NCI-H510A treated with DMSO at 0.1 percent for 48 hours (cell line): ENCODE measurements at places on chromosomes 1 and 21.

GRCh38 chr1:6686294-6686693, 15.3 kb downstream of the DNAJC11 start:
- DNase-seq, result no peak

GRCh38 chr1:172934417-172934762, 116.4 kb downstream of the TNFSF18 start:
- DNase-seq, result no peak

DNA sequence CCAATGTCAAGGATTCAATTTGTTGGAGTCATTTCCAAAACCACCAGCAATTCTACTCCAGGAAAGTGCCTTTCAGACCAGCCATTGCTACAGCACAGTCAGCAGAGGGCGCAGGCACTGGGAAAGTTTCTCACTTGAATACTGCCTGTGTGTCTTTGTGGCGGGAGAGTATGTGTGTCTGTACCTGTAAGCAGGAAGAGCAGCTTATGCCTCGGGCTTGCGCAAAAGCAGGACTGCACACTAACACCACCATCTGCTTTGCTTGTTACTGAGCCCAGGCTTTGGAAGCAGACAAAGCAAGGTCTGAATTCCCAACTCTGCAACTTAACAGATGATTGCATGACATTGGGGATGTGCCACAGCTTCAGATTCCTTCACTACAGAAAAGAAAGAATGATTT, 7.0 kb upstream of the CTSE start:
- DNase-seq, result peak; percentile 91

GRCh38 chr21:41029571-41029970, 138.4 kb upstream of the BACE2 start:
- no peak for DNase-seq

DNA sequence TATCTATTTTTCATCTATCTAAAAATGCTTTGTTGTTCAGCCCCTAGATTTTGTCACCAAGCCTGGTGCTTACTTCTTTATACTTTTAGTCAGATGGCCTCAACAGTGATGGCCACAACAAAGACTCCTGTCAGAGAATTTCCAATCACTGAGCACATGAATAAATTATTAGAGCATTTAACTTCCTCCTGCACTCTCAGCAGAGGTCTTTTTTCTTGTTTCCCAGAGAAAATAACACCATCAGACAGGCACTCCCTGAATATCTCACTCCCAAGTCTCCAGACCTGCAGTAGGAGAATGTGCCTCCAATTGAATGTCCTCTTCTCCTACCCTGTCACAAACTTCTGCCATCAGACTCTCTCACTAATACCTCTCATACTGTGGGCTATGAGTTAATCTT, 616.0 kb upstream of the NR5A2 start:
- no peak for DNase-seq

DNA sequence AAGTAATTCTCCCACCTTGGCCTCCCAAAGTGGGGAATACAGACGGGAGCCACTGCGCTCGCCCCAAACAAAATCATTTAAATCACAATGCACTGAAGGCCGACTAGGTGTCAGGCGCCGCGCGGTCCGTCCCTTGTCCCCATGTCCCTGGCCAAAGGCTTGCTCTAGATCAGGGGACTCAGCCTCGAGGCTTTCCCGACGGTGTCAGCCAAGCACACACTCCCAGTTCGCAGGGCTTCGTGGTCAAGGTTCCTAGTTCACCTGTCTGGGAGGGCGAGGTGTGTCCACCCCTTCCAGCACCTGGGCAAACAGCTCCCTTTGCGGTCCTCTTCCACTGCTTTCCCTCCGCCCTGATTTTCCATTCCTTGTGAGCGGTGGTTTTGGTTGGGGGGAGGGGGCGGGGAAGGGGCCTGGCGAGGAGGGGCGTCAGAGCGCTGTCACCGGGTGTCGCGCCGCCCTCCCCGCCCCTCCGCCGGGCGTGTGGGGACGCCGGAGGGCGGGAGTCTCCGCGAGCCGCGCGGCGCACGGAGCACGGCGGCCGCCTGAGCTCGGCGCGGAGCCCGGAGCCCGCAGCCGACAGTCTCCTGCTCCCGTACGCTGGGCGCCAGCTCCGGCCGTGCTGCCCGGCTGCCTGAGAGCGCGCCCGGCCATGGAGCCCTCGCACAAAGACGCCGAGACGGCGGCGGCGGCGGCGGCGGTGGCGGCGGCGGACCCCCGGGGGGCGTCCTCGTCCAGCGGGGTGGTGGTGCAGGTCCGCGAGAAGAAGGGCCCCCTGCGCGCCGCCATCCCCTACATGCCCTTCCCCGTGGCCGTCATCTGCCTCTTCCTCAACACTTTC, at the start of gene STUM:
Gene STUM (plus strand): TSS at position 509 of the 838 bp plus-strand sequence. CDS start 141 bp downstream, at position 650.
- DNase-seq, result peak; percentile 63

GRCh38 chr1:34478515-34479076, 276.3 kb upstream of the GJB5 start:
- DNase-seq, result no peak

DNA sequence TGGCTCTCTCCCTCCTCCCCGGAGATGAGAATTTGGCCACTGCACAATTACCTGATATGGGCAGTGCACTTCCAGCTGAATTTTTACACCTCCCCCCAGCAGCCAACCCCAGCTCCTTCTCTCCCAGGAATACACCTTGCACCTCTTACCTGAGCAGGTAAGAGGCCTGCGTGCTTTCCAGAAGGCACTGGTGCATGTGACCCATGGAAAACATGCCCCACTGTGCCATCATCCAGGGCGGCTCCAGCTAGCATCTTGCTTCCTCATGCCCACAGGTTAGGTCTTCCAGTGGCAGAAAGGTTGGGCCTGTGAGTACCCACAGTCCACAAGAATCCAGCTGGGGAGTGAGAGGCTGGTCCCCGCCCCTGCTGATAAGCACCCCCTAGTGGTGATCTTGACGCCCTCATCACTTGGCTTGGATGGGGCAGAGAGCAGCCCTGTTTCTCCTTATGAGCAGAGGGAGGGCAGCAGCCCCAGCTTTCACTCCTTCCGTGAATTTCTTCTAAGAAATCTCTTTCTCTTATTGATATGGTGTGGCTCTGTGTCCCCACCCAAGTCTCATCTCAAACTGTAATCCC, 57.8 kb downstream of the EDARADD start:
- no peak for DNase-seq

DNA sequence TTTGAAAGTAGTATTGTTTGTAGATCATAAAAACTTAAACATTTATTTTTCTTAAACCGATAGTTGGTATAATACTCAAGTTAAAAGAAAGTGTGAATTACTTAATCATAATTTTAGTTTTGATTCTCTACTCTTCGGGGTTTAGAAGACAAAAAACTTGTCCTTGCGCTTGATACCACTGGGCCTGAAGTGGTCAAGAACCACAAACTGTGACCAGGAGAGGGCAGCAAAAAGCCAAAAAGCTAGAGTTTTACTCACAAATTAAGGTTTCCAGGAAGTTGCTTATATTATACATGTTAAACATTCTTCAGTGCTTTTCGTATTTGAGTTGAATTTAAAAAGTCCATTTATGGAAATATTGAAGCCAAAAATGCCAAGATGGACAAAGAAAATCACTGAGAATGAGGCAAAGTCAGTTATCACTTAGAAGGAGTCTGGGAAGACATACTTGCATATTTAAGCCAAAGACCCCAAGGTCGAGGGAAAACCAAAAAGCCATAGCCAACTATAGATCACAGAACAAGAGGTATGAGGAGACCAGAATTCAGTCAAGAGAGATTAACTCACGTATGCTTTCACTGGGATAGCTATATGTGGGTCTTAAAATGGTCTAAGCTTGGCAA, 34.2 kb downstream of the EFCAB7 start:
- DNase-seq, result no peak

- DNase-seq, result no peak
Measured at GRCh38 chr1:168734271-168734670, 5.3 kb upstream of the DPT start.

DNA sequence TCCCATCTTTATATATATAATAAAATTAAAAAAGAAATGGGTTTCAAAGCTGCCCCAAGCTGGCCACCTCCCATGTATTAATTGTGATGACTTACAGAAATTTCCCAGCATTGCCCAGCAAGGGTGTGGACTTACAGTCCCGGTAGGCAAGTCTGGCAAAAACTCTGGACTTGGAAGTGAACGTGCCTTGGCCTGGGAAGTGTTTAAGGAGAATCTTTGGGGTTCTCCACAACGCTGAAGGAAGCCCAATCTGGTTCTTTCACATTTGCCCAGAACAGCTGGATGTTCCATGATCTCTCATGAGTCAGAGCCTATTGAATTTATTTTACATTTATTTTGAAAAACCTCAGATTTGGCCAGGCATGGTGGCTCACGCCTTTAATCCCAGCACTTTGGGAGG, 98.4 kb upstream of the SLC45A1 start:
- DNase-seq, result no peak

- peak; percentile 9 for DNase-seq
Measured at GRCh38 chr1:18924221-18924691, 21.9 kb upstream of the ALDH4A1 start.

DNA sequence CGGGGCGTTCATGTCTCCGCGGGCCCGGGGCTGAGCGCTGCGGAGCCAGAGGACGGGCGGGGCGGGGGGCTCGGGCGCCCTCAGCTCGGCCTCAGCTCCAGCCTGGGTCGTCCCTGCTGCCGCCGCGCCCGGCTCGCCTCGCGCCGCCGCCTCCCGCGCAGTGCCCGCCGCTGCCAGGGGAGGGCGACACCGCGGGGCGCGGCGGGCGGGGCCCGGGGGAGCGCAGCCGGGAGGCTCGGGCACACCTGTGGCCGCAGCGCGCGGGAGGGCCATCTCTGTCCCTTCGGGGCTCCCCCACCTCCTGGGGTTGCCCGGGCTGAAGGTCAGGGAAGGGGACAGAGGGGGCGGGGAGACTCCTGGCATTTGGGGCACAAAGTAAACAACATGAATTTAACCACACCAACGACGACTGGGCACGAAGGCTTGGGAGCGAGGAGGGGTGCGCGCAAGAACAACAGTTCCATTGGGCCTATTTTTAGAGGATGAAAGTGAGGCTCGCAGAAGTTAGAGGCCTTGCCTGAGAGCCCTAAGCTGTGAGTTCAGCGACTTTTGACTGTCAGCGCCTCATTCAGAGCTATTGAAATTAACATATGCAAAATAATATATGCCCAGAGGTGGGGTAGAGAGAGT, at the start of gene FAM131C:
Gene FAM131C (minus strand): TSS at position 162 of the 630 bp plus-strand sequence. CDS start 209 bp downstream, outside the sequence.
- peak; percentile 61 for DNase-seq

DNA sequence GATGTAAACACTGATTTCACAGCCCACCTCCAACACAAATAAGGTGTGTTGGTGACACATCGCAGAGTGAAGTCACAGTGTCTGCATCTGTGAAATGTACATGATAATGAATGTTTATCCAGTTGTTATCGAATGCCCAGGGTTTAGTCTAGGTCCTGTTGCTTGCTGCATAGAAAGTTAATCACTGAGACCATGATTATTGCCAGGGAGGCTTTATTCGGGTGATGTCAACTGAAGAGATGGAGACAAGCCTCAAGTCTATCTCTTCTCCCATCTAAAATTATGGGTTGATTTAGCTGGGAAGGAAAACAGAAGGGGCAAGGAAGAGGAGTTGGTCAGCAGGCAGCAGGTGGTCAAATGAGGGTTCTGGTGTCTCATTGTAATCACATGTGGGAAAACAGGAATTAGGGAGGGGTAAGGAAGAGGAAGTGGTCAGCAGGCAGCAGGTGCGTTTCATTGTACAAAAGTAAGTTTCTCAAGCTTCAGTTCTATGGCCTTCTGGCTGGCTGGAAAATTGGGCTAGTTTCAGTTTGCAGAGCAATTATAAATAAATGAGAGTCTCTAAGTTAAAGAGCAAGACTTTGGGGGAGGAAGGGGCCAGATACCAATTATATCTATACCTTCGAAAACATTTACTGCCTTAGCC, 146.3 kb upstream of the DNAH14 start:
- peak; percentile 62 for DNase-seq

DNA sequence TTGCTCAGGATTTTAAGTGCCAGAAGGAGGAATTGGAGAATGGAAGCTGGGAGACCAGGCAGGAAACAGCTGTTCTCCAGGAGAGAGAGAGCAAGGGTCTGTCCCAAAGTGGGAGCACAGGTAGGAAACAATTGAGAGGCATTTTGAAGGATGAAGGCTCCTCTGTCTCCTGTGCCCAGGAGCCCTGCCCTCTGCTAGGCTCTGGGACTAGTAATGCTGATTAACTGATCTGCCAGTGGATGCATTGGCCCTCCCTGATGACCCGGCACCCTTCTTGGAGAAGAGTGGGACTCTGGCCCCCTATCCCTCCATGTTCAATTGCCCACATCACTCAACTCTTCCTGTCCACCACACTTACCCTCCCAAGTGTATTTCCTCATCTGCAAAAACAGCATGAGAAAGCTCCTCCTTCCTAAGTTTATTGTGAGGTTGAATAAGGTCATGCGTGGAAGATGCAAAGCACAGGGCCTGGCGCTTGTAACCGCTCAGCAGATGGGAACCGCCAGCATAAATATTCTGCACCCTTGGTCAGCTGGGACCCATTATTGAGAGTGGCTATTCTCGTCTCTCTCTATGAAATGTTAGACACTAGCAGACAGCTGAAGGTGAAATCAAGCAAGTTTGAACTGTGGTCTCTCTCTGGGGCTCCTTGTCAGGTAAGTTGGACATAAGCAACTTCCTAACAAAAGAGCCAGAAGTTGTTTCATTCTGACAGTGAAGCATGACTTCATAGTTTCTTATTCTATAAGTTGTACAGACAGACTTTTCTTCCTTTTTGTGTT, 63.0 kb upstream of the ANGPTL1 start:
- DNase-seq, result no peak

DNA sequence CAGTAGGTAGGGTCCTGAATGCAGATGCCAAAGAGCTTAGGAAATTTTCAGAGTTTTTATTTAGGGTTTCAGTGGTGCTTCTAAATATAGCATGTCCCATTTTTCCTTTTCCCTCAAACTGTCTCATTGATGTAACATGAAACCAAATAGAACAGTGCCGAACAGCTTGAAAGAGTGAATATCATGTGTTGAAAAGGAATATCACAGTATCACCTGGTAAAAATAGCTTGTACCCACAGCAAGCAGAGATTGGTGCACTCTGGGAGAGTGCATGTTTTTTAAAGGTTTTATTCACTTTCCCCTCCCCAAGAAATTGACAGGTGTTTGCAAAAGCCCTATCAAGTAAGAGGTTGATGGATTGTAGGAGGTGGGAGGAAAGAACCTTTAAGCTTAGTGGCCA, 41.9 kb upstream of the ELAVL4 start:
- DNase-seq, result no peak

- no peak for DNase-seq
Measured at GRCh38 chr1:108053270-108054013, 88.5 kb upstream of the VAV3 start.

DNA sequence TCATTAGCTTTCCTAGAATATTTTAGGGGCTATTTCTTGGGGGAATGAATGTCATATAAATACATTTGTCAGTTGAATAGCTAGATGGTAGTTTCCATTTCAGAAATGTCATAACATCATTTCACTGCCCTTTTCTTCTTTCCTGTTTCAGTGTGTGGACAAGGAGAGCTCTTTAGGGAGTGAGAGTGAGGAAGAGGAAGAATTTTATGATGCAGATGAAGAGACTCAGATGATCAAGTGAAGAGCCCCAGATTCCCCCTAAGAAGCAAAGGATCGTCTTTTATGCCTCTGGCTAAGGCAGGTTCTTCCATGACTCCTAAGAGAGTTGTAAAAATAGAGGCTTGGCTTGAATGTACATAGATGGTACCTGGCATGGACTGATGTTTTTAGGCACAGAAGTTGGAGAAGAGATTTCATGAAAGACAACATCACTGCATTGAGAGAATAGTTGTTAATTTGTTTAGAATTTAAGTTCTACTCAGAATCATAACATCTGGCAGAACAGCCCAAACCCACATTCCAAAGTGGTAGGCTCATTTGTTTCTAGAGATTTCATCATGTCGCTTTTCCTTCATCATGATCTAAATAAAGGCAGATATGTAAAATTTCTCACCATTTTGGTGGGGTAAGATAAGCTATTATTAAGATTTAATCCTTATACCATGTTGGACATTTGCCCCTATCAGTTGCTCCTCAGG, 44.2 kb upstream of the MAB21L3 start:
- DNase-seq, result no peak

GRCh38 chr21:34061983-34062382, 11.4 kb upstream of the MRPS6 start:
- DNase-seq, result no peak
